SJSA1 (cell line): ENCODE measurements at places on chromosomes 5 and 9.

- peak; percentile 26 for DNase-seq
These were observed 587.7 kb upstream of the GRAMD2B start for GRCh38 chr5:125835293-125836172.

DNA sequence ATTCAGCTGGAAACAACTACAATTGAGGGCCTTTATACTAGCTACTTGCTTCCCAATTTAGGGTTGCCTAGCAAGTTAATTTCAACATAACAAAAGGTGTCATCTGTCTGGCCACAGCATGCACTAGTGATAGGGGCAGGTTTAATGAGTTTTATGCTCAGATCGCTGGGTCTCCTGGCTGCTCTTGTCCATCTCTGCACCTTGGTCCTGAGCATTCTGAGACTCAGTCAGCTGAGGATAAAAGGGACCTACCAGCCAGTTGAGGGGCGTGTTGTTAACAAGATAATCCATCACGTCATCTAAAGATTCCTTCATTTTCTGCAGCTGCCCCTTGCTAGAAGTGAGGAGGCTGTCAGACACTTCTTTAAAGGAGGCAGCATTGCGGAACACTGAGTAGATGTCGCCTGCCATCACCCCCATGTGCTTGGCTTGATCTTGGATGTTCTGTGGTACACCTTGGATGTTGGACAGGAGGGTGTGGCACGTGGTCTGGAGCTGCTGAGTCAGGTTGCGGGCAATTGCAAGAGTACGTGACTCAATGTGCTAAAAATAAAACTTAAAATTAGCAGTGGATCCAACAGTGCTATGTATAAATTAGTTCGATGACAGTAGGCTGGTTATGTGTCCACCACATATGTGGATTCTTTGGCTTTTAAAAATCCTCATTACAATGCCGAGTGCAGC, 11.0 kb downstream of the PLIN2 start:
- no peak for DNase-seq

DNA sequence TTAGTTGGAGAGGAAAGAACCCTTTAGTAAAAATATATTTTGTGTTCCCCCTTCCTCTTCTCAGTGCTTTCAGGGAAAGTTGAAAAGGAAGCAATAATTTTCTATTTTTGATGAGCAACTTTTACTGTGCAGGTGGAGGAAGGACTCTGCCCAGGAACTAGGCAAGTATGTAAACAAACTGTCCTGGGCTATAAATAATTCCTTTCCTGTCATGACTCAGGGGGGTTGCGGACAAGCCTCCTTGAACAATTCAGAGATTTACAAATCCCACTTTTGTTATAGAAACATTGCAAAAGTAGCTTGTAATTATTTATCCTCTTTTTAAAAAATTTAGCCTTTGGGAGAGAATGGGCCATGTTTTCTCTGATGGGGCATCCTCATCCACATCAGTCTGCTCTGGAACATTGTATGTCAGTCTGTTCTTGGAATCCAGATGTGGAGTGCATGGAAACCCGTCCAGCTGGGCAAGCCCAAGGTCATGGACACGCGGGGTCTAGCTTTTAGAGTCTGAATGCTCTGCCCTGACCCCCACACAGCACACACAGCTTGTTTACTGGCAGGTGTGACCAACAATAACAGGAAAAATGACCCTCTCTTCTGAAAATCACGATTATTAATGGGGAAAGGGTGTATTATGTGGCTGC, 127.6 kb downstream of the GADD45G start:
- no peak for DNase-seq

GRCh38 chr9:111431684-111432083, 52.5 kb downstream of the ECPAS start:
- no peak for DNase-seq

DNA sequence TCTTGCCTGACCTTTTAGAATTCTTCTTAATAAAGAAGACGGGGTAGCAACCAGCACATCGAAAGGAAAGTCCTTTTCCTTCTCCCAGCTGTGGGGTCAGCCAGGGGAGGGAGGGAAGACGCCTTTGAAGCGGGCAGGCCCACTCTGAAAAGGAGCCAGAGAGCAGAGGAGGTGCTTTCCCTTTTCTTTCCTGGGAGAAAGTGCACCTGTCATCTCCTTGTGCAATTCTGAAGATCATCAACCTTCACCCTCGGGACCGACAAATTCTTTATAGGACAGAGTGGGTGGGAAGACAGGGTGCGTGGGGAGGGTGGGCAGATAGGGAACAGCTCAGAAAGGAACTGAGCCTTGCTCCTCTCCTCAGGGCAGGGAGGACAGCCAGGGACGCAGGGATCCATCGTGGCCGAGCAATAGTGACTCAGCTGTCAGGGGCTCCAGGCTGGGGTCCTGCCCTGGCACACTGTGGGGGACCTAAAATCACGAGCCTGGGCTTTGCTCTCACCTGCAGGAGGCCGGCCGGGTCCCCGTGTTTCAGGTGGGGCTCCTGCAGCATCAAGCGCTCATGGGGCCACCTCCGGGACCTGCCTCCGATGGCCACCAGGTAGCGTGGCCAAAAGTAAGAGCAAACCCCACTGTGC, 141.0 kb downstream of the OLFM1 start:
- DNase-seq = no peak

DNA sequence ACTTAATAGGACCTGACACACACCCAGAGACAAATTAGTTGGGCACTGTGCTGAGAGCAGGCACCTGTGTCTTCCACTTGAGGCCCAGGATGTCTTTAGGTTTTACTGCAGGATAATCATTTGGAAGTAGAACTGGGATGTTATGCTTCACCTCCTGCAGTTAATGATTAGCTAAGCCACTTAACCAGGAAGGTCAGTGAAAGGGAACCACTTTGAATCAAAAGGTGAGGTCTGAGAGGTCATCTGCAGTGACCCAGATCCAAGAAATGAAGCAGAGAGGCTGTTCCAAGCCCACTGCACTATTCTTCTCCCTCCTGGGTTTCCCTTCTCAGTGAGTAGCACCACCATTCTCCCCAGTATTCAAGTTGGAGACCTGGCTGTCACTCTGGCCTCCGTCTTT, 110.5 kb downstream of the SNX18 start:
- DNase-seq = no peak

DNA sequence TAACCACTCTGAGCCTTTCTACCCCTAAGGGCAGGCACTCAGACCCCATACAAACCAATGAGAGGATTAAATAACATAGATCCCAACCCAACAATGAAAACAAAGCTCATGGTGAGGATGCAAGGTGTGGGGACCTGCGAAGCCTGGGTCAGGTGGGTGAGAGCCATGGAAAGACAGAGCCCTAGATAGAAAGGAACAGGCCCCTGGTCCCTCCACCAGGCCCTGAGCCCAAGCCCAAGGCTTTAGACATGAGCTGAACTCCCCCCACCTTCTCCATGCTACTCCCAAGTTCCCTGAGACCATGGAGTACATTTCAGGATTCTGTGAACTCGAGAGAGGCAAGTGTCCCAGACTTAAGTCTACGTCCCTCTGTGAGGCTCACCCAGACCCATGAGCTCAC, 106.5 kb downstream of the SAXO1 start:
- DNase-seq = no peak

GRCh38 chr9:81393985-81394811, 295.1 kb downstream of the TLE1 start:
- no peak for DNase-seq

DNA sequence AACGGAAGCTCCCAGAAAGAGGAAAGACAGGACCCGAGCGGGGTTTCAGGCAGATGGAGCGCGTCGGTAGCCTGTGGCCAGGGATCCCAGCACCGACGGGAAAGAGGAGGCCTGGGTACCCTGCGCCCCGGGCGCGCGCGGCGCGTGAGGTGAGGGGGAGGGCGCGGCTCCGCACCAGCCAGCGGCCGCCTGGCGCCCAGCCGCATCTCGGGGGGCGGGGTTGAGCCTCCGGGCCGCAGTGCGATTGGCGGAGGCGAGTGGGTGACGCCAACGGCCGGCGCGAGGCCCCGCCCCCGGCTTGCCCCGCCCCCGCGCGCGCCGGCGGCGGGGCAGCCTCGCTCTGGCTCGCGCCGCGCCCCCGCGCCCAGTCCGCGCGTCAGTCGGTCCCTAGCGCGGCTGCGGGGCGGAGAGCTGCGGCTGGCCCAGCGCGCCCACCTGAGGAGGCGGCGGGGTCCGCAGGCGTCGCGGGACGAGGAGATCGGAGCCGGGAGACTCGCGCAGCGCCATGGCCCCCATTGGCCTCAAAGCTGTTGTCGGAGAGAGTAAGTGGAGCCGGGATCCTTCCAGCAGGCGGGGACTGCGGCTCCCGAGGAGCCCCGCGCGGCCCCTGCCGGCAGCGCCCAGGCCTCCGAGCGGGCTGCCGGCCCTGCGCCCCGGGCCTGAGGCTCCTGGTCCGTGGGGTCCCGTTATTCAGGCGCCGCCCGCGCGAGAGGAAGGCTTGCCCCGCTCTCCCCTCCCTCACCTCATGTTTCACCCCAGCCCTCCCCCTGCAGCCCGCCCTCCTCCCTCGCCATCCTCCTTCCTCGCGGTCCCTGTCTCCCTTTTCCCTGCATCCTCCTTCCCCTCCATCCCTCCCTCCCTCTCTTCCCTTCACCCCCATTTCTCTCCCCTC, at the start of gene STXBP1:
TSS of gene STXBP1 (plus strand) at position 379 of the 892 bp plus-strand sequence. CDS start at position 506, 127 bp downstream.
- peak; percentile 81 for DNase-seq

- DNase-seq = no peak
These were observed 135.4 kb upstream of the SGCD start for GRCh38 chr5:156191547-156191946.

GRCh38 chr5:170159947-170160346, 54.2 kb downstream of the FOXI1 start:
- no peak for DNase-seq

GRCh38 chr9:92988215-92988768, 41.0 kb downstream of the FGD3 start:
- DNase-seq = no peak

DNA sequence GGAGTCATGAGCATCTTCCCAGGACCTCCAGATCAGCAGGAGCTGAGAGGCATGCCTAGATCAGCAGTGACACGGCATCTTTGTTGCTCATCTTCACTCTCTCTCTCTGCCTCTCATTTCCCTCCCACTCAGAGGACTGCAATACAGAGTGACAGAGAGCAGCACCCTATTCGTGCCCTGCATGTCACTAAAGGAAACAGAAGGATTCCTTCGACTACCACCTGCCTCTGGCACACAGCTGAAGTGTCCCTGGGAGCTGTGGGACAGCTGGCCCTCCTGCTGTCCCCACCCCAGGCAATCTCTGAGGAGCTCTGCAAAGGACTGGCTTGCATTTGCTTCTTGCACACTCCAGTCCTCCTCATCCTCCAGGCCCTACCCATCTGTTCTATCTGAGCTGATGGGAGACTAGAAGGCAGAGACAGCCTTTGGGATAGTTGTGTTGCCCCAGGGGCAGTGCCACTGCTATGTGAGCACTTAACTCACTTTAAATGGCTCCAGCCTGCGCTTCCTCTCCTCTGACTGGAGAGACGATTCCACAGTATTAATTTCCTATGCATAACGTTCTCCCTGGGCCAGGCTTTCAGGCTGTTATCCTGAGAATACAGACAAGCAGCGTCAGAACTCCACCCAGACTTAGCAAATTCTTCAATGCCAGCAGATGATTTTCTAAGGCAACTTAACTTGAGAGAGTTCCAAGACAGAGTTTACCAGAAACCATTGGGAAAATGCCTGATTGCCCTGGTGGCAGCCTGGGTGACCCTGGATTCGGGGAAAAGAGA, 167.6 kb upstream of the MAP1B start:
- DNase-seq = no peak

- no peak for DNase-seq
These were observed 161.9 kb downstream of the CDH6 start for GRCh38 chr5:31355337-31355736.

GRCh38 chr5:39274398-39275085, 55.2 kb upstream of the FYB1 start:
- DNase-seq = no peak

DNA sequence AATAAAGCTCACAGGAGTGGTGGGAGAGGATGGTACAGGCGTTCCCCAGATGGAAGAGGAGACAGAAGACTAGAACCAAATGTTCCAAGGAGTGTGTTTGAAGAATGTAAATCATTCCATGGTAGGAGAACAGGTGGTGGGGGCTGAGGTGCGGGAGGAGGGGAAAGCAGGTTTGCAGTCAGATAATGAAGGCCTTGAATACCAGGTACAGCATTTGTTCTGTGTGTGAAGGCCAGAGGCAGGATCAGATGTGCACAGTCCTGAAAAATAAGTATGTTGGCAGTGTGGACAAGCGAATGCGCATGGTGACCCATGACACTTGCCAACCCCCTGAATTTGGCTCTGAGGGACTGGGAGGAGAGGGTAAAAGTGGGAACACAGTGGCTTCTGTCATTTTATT, 59.9 kb upstream of the ALDH1B1 start:
- no peak for DNase-seq

DNA sequence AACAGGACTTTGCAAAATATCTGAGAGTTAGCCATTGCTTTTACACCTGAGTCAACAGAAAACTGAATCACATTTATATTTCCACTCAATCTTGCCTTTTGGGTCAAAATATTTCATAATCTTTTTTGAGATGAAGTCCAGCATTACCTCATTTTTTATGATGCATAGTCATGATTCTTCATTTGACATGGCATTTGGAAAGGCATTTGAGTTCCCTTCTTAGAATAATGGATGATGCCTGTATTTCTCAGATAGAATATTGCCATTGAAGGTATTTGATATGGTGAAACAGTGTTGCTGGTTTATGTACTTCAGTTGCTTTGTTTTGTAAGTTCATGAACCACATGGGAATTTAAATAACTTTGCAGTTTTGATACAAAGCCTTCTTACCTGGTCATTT, 180.4 kb downstream of the PRR16 start:
- DNase-seq = no peak

GRCh38 chr5:159426694-159427093, 96.4 kb upstream of the IL12B start:
- no peak for DNase-seq

DNA sequence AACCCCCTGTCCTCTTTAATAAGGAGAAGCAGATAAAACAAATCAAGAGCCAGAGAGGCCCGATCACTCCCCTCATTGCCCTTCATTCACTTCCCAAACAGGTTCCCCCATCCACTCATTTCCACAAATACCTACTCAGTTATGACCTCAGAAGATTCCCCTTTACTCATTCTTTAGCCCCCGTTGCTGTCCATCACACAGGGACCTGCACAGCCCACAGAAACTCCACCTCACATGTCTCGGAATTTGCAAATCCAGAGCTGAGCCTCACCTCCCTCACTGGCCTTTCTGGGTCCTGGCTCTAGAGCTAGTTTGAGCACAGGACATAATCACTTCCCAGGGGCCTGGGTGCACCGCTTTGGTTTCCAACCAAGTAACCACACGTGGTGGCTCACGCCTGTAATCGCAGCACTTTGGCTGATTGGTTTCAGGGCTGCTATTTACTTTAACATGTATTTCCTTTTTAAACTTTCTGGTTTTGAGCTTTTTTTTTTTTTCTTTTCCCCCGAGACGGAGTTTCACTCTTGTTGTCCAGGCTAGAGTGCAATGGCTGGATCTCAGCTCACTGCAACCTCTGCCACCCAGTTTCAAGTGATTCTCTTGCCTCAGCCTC, 17.8 kb downstream of the ATP6V0E1 start:
- DNase-seq = no peak

- no peak for DNase-seq
These were observed 59.5 kb upstream of the PCA3 start for GRCh38 chr9:76704593-76705204.
